ENCODE measurements at places on chromosomes 6 and 20.

DNA sequence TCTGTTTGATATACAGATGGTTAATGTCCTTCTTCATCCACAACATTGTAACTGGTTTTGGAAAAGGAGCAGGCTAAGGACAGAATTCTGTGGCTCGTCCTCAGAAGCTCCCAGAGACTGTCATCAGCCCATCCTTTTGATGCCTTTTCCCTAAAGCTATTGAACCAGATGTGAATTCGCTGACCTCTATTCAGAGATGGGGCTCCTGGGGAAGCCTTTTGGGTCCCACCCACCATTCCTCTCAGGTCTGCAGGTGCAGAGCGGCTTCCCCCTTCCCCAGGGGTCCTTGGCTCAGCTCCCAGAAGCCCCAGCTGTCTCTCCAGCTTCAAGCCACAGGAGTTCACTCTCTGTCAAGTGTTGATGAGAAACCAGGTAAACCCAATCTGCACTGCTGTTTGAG is 191.7 kb downstream of the SMOC2 start:
- no peak for DNase-seq

DNA sequence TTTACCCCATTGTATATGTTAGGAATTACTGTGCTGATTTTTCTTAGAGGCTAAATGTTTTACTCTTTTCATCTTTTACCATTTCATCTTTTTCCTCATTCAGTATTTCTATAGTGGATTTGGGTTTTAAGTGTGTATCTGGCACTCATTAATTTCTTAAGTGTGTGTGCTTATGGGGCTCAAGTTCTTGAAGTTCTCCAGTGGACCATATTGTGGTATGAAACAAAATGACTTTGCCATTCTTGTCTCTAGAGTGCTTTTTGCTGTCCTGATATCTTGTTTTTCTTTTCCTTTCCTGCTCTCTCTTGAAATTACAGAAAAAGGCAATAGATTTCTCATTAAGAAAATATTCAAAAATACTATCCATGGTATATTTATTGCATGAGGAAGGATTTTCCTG is 123.1 kb downstream of the ARID1B start:
- DNase-seq: no peak

GRCh38 chr20:33437141-33437911 is 6.2 kb downstream of the SNTA1 start:
- no peak for DNase-seq

- no peak for DNase-seq
Observed at GRCh38 chr6:56527934-56528333, 114.8 kb downstream of the DST start.

DNA sequence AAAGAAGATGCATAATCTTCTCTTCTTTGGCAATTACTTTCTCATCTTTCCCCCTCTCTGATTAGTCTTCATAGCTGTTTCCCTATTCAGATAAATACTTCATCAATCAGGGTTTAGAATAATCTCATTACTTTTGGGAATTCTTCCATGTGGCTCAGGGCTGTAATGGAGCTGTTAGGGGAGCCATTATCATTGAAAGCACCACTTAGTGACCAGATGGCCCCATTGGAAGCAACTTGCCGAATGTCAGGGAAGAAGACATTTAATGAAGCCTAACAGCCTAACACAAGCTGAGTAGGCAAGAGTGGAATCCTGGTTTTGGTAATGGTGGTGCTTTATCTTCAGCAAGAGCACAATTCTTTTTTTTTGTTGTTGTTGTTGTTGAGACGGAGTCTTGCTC is 45.0 kb downstream of the TIAM2 start:
- DNase-seq: no peak

Measured in stimulated activated CD8-positive, alpha-beta memory T cell treated with anti-CD3 and anti-CD28 coated beads, Interleukin-2, amount 100 ng/mL, for 1 hour (primary cell).